Stimulated activated CD8-positive, alpha-beta memory T cell treated with anti-CD3 and anti-CD28 coated beads, Interleukin-7, amount 100 ng/mL, for 1 hour (primary cell): ENCODE measurements at places on chromosomes 13 and 19.

- no peak for DNase-seq
Measured at GRCh38 chr19:14804765-14805164, 26.4 kb upstream of the ADGRE2 start.

DNA sequence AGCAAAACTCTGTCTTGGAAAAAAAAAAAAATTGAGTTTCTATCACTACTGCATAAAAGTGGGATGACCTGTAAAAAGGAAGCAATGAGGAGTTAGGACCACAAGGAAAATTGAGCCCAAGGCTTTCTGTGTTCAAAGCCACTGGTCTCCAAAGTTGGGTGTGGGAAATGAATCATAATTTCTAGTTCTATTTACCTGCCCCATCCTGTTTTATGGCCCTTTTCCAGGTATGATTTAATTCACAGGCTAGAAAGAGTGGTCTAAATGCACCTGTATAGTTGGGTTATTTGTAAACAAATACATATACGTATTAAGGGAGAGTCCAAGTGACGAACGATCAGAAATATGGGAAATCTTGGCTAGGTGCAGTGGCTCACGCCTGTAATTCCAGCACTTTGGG lies 5.9 kb upstream of the DCAF15 start:
- DNase-seq, result no peak

DNA sequence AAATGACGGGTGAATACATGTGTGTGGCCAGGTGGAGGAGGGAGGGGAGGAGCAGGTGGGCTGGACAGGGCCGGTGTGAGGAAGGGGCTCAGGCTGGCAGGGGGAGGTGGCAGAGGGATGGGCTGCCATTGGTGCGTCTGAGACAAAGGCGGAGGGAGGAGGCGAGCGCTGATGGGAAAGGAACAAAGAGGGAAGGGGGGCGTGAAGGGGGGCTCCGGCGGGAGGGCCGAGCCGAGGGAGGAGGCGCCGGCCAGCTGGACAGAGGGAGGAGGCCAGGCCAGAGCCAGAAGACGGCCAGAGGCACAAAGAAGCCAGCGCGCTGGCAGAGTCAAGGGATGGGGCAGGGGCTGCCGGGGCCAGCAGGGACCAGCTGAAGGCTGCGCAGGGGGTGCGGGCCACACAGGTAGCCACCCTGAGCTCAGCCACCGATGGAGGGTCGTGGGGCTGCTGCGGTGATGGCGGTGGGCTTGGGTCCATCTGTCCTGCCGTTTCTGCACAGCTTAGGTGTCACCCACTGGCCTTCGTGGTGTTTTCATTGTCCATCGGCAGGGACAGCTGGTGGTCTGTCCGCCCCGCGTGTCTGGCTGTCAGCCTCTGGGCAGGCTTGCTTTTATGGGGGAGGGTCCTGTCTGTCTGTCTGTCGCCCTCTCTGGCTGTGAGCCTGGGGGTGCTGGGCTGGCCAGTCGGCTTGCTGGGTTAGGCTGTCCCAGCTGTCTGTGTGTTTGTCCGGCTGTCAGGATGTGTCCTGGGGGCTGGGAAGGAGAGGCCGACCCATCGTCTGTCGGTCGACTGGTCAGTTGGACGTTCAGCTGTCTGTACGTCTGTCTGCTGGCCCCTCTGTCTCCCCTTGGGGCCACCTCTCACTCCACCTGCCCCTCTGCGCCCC lies 2.2 kb downstream of the APC2 start:
- DNase-seq, result no peak

DNA sequence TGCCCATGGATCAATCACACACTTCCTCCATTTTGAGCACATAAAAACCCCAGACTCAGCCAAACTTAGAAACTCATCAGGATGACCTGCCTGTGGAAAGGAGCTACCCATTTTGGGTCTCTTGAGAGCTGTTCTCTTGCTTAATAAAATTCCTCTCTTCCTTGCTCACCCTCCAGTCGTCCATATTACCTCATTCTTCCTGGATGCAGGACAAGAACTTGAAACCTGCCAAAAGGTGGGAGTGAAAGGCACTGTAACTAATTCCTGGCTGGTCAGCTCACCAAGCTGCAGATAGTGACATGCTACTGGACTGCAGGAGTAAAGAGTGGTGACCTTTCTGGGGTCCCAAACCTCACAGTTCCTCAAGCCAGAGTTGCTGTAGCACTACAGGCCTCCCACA lies 20.2 kb downstream of the LIG4 start:
- DNase-seq, result no peak

DNA sequence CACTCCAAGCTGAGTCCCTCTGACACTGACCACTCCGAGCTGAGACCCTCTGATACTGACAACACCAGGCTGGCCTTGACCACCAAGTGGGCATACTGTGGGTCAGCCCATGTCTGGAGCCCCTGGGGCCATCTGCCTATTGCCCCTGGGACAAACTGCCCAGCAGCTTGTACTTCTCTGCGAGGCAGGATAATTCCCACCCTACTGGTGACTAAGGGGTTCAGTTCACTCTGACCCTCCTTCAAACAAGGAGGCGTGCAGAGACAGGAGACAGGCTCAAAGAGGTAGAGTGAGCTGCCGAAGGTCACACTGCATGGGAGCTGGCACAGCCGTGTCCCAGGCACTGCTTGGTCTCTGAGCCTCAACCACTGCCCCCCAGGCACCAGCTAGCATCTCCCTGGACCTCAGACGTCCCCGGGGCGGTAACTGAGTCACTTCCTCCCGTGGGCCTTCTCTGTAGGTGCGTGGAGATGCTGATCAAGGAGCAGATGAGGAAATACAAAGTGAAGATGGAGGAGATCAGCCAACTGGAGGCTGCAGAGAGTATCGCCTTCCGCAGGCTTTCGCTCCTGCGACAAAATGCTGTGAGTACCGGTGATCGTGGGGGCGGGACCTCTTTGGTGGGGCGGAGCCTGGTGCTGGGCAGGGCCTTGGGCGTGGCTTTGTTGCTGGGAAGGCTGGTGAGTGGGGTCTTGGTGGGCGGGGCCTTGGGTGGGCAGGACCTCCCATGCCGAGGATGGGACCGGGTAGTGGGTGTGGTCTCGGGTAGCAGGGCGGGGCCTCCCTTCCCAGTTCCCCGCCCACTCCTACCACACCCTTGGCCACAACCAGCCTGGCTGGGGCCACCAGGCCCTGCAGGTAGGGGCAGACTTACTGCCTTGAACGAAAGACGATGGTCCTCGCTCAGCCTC lies 5.8 kb upstream of the USE1 start:
- no peak for DNase-seq

DNA sequence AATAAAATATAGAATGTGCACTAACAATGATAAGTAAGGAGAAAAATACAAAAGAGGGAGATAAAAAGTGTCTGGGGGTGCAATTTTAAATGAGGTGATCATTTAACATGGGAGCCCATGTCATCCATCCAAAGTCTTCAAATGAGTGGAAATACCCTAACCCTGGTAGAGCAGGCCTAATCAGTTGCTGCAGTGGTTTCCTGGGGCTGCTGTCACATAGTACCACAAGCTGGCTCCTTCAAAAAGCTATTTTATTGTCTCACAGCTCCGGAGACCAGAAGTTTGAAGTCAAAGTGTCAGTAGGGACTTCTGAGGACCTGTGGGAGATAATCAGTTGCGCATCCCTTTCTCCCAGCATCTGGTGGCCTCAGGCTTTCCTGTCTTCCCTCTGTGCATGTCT lies 717.9 kb downstream of the DIAPH3 start:
- no peak for DNase-seq

GRCh38 chr19:15544283-15544682 lies 36.0 kb downstream of the CYP4F22 start:
- no peak for DNase-seq

DNA sequence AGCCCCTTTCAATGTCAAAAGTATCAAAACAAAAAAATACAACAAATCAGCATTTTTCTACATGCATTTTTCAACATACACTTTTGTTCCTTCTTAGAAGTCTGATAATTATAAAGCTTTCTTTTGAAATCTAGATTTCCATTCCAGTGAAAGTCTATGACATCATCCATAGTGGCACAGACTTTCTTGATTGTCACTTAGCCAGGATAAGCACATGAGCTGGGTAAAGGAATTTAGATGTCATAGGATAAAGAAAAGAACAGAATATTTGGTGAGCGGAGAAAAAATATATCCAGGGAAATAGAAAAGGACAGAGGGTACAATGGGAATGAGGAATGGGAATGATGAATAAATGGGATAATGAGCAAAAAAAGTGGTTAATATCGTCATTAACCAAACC lies 15.1 kb upstream of the TRPC4 start:
- DNase-seq, result no peak

DNA sequence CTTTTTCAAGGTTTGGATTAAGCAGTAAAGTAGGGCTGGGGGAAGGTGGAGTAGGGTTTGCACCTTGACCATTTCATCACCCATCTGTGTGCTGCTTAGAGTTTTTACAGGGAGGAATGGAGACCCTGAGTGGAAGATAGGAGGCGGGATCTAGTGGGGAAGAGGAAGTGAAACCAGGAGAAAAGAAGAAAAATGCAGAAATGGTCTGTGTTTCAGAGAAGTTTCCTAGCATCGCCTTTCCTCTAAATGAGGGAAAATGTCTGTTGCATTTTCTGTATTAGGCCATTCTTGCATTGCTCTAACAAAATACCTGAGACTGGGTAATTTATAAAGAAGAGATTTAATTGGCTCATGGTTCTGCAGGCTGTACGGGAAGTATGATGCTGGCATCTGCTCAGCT lies 64.1 kb downstream of the TPT1 start:
- DNase-seq, result no peak

GRCh38 chr13:46554951-46555350 lies 2.0 kb downstream of the LRCH1 start:
- DNase-seq, result no peak

- peak; percentile 20 for DNase-seq
Measured at GRCh38 chr13:29954082-29955028, 103.9 kb upstream of the UBL3 start.

DNA sequence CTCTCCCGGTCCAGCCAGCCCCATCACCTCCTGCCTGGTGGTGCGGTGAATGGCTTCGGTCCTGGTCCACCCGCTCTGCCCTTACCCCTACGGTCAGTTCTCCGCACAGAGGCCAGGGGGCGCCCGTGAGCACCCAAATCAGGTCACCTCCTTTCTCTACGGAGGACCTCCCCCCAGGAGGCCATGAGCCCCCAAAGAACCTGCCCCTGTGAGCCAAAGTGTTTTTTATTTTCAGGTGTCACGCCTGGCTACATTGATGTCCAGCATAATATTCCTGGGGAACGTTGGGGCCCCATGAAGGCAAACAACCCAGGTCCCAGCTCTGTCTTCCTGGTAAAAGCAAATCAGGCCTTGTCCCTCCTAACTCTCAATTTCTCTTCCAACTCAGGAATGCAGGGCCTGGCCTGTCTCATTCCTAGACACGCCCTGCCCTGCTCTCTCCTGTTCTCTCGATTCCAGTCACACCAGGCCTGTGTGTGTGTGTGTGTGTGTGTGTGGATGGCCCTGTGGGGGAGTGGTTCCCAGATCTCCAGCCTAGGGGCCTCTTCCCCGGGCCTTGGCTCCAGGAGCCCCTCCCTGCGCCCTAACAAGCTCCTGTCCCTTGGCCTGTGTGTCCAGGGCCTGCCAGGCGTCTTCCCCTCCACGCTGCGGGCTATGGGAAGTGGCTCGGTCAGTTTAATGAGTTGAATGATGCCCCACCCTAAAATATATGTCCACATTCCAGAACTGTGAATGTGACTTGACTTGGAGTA lies 9.7 kb upstream of the GIPC1 start:
- peak; percentile 45 for DNase-seq

- no peak for DNase-seq
Measured at GRCh38 chr13:102726430-102726829, 31.6 kb upstream of the METTL21C start.

DNA sequence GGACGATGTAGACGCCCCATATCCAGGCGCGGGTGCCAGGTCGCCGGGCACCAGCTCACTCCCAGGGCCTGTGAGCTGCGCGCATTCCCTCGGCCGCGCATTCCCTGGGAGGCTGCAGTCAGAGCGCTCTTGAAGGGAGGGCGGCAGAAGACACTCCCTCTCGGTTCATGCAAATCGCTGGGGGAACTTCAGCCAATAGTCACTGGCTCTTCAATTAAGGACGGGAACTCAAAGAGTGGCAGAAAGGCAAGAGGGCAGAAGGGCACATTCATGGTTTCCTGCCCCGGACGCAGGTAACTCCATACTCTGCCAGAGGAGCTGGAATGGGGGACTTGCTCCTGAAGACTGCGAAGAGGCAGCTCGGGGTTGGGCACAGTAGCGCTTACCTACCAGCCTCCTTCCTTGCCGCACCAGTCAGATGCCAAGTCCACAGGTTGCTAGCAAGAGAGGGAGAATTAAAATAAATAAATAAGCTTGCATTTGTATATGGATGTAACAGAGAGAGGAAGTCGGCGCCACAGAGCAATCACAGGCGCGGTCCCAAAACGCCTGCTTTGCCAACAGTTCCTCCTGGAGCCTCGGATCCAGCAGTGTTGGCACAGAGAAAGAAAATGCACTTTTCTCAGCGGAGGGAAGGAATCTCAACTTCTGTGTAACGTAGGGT lies 459 bp downstream of the PCDH20 start:
- no peak for DNase-seq
